ENCODE measurements at places on chromosomes 7 and 10.

DNA sequence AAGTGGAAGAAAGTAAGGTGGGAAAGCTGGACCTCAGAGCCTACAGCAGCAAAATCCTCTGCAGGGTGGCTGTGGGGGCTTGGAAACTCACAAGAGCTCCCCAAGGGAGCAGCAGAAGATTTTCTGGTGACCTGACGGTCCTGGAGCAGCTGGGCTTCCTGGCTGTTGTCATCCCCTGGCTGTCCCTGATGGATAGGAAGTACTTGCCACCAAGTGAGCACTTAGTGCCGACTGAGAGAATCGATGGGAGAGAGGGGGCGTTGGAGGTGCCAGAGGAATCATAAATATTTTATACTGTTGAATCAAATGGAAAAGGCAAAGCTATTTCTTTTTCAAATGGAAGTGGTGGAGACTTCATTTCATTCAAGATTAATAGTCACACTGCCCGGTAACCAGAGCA is 167.1 kb upstream of the ITGB1 start:
- no peak for DNase-seq

DNA sequence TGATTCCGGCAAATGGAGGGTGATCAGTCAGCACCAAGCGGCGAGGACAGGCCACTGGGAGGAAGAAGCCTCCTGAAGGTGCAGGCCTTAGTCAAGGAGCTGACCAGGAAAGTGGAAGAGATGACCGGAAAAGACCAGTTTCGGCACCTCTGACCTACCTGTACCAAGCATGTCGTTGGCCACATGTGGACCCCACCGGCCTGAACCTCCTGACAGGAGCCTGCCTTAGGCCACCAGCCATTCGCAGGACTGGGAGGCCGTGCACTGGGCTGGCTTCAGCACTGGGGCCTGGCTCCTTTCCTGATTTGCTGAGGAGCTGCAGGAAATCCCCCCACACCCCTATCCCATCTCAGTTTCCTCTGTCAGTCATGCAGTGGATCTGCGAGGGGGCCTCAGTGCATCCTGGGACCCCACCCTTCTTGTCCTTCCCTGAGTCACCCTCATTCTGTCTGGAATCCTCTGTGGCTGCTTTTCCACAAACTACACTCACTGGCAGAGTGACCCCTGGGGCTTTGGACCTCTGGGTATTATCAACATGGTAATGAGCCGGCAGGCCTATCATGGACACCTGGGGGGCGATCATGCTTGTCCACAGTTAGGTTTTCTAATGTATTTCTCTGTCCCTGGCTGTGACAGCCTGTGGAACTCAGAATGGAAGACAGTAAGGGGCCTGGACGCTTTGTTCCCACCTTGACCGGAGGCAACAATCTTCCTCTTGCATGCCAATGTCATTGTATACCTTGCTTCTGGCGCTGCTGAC is 33.0 kb downstream of the RAMP3 start:
- peak; percentile 21 for DNase-seq

DNA sequence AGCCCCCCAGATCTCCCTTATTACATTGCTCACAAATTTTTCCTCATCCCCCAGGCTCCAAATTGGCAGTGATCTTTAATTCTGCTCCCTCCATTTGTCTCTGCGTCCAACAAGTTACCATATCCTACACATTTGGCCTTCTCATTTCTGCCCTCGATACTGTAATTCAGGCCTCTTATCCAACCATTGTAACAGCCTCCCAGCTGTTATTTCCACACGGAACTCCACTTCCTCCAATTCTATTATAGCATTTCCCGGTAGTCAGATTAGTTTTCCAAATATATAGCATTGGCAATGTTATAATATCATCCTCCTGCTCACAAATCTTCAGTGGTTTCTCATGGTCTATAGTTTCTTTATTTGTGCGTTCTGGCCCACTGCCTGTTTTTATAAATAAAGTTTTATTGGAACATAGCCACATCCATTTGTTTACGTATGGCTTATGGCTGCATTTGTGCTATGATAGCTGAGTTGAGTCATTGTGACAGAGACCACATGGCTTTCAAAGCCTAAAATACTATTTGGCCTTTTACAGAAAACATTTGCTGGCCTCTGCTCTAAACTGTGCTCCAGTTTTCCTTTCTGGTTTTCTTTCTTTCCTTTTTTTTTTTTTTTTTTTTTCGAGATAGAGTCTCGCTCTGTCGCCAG is 126.5 kb upstream of the ZNF438 start:
- no peak for DNase-seq

DNA sequence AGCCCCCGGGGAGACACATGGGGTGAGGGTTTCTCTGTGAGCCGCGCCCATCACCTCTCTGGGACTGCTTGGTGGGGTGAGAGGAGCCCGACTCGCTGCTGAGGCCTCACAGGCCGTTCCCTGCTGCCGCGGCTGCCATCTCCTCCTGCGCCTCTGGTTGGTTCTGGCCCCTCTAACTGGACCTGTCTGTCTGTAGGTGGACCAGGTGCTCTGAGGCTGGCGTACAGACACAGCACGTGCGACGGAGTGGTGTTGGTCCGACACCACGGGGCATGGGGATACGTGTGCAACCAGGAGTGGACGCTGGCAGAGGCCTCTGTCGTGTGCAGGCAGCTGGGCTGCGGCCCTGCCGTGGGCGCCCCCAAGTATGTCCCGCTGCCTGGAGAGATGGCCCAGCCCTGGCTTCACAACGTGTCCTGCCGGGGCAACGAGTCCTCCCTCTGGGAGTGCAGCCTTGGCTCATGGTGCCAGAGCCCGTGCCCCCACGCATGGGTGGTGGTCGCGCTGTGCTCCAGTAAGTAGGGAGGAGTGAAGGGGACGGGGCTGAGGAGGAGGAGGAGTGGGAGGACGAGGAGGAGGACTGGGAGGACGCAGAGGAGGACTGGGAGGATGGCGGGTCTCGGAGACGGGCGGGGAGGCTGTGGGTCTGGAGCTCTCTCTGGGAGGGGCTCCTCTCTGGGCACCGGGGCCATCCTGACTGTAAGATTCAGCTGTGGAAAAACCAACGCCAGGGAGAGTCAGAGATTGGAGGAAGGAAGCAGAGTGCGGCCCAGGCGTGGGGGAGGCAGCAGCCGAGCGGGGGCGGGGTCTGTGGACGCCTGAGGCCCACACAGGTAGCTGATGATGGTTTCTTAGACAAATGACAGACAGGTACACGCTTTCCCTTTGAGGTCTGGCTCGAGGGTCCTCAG is 2.6 kb downstream of the SCART1 start:
- DNase-seq = no peak

DNA sequence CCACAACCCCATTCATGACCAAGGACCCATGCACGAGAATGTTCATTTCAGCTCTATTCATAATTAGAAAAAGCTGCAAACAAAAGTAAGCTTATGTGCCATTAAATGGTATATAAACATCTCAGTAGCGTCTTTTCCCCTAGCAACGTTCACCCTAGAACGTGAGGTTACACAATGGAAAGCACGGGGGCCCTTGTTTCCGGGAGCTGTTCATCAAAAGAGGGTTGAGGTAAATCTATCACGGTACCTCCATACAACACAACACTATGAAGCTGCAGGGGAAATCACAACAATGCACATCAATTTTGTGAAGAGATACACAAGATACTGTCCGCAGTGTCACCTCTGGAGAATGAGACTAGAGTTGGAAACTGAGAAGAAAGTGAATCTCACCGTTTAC is 80.9 kb upstream of the DDC start:
- no peak for DNase-seq

DNA sequence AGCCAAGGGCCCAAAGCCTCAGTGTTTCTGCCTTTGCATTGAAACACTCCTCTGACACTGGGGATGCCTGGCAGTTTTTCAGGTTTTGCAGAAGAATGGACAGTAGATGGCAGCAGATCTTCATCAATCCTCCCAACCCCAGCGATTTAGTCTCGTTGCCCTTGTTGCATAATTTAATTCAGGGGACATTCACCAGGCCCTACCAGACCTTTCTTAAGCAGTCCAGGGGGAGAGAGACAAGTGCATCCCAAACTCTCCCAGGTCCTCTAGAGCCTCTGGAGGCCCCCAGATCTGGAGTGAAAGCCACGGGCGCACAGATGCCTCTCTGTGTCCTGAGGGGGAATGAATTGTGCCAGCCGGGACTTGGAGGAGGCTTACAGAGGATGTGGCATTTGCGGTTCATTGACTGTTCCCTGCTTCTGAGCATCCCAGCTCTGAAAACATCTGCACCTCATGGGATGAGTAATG is 29.6 kb downstream of the MINDY4 start:
- peak; percentile 74 for DNase-seq

GRCh38 chr10:79285315-79286197 is 61.7 kb upstream of the PPIF start:
- no peak for DNase-seq

GRCh38 chr7:81114633-81115032 is 195.8 kb upstream of the SEMA3C start:
- DNase-seq = no peak

DNA sequence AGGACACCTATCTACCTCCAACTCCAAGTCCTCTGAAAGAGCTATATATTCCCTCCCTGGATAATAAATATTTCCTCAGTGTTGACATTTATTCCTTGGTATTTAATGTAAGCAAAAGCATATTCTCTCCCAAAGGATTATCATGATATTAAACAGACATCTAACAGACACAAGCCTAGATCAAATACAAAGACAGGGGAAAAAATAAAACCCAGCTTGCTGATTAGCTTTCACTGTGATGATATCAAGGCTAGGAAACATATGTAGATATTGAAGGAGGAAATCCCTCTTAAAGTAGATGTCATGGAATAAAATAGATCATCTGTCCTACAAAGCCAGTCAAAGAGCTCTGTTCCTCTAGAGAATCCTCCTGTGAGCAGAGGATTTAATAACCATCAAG is 95.2 kb downstream of the CRPPA start:
- no peak for DNase-seq

DNA sequence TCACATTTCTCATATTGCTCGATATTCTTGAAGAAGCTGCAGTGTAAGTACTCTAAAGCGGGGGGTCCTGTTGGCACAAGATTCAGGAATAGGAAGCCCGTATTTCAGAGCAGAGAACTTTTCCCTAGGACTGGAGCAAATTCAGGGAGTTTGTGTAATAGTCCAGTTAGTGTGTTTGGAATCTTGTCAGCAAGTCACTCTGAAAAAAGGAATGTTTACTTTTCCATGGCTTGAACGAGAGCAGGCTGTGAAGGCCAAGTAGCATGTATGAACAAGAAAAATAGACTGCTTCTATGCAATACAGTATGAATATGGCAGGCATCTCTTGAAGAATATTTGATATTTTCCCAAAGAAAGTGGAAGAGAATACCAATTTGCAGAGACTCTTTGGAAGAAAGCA is 39.8 kb downstream of the CDC123 start:
- no peak for DNase-seq

- no peak for DNase-seq
Measured at GRCh38 chr7:2326951-2327350, 12.7 kb upstream of the SNX8 start.

GRCh38 chr10:76353237-76353851 is 921.9 kb downstream of the LRMDA start:
- no peak for DNase-seq

DNA sequence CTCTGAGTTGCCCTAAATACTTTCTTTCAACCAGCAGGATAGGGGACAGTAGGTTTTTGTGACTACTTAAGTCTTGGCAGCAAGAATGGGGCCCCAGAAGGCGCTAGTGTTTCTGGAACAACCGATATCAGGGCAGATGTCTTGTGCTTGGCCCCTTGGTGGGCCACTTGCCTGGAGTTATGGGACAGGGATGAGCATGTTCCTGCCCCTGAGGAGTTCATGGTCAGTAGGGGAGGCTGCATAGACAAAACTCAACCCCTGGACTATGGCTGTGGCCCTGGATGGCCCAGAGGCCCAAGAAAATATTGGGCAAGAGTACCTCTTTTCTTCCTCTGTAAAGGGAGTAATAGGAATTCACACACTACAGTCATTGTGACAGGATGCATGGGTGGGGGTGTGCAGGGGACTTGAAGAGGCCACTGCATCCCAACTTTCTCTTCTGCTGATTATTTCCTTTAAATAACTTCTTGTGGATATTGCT is 57.7 kb upstream of the IGFBP3 start:
- DNase-seq = no peak

DNA sequence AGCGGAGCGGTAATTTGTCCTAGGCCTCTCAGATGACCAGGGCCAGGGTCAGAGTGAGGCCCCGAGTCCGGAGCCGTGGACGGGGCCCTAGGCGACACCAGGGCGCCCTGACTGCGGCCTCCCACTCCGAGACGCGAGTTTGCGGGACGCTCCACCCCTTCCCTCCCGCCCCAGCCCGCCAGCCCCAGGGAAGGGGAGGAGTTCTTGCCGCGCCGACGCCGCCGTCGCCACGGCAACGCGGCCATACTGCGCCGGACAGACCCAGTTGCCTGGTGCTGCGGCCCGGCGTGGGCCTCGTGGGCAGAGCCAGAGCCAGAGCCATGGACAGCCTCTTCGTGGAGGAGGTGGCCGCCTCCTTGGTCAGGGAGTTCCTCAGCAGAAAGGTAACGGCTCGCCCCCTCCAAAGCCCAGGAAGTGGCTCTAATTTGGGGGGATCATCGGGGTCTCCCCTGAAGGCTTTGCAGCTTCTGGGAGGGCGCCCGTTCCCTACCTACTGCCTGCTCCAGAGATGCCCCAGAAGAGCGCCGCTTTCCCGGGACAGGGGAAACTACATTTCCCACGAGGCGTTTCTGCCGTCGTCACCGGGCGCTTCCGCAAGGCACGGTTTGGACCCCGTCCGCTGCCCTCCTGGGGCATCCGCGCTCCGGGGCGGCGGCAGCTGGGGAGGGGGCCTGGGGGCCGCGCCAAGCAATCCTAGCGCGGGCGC is at the start of gene MINDY4:
TSS of gene MINDY4 (plus strand) at position 244 of the 706 bp plus-strand sequence. CDS start at position 321, 77 bp downstream.
- DNase-seq = peak; percentile 90

DNA sequence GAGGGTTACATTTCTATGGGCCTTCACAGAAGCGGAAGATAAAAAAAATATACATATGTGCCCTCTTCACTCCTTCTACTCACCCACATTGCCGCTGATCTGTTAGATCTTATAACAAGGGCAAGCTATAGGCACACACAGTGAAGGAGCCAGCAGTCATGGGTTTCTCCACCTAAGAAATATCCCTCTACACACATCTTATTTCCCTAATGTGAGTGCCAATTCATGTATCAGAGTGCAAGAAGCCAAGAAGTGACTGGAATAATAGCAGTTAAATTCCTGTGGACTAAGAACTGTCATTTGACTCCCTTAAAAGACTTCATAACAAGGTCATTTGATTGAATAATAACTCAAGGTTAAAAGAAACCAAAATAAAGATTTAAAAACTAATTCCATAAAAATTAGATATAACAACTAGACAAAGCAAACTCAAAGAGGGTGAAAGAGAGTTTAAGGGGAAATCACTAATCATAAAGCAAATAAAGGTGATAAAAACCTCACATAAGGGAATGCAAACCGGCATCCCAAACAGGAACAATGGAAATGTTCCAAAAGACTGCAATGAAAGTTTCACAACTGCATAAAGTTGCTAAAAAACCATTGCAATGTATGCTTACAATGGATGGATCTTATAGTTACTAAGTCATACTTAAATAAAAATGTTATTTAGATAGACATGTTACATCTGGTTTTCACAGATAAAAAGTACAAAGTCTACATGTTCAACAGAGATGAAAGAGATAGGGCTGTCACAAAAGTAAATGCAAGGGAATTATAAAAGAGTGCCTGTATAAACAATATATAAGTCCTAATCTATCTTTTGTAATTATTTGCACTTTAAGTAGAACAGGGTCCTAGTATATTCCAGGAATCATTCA is 42.8 kb downstream of the ARHGAP21 start:
- DNase-seq = no peak
